ENCODE measurements at places on chromosomes 12 and 14. TPM values are rescaled to one million over a fixed set of nuclear protein-coding genes. Genes with fewer than 3 reads are reported as not detected.

- DNase-seq: no peak
Measured at GRCh38 chr12:58434726-58435125, 485.6 kb downstream of the LRIG3 start.

GRCh38 chr12:131027264-131027663, 73.6 kb downstream of the ADGRD1 start:
- no peak for DNase-seq

- DNase-seq: no peak
Measured at GRCh38 chr12:65082406-65082805, 38.7 kb downstream of the WIF1 start.

DNA sequence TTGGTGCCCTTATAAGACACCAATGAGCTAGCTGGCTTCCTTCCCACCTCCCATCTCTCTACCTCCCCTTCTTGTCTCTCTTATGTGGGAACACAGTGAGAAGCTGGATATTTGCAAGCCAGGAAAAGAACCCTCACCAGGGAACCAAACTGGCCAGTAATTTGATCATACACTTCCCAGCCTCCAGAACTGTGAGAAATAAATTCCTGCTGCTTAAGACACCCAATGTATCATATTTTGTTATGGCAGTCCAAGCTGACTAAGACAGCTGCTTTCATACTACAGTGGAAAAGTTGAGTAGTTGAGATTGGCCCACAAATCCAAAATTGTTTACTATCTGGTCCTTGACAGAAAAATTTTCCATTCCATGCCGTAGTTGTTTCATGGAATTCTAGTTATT, 269.0 kb downstream of the KCNH5 start:
- DNase-seq: no peak

GRCh38 chr12:116060764-116061163, 216.7 kb downstream of the MED13L start:
- DNase-seq: no peak

DNA sequence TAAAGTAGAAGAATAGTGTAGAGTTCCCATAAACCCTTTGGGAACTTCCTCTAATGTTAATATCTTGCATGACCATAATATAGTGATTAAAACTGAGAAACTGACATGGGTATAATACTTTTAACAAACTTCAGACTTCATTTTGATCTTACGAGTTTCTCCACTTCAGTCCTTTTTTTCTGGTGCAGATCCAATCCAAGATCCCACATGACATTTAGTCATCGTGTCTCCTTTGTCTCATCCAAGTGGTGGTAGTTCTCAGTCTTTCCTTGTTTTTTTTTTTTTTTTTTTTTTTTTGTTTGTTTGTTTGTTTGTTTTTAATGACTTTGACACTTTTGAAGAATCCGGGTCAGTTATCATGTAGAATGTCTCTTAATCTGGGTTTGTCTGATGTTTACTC, 179.2 kb downstream of the CACNA1C start:
- DNase-seq: no peak

GRCh38 chr12:59389968-59390576, 205.8 kb upstream of the SLC16A7 start:
- DNase-seq: no peak

DNA sequence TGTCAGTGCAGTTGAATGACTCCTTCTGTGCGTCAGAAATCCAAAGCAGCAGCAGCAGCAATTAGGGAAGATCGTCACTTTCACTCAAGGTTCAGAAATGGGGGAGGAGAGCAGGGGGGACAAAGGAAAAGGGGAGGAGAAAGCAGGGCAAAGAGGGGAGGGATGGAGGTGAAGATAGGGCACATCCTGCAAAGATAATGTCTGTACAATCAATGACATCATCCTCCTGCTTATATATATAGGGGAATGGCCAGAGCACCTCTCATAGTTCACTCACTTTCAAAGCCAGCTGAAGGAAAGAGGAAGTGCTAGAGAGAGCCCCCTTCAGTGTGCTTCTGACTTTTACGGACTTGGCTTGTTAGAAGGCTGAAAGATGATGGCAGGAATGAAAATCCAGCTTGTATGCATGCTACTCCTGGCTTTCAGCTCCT, at the start of gene NTS:
Gene NTS (plus strand): TSS at position 265 of the 431 bp plus-strand sequence. CDS start 109 bp downstream, at position 374.
- no peak for DNase-seq

GRCh38 chr14:77529213-77529612, 30.6 kb upstream of the ISM2 start:
- no peak for DNase-seq

- no peak for DNase-seq
Measured at GRCh38 chr12:31485571-31485970, 105.4 kb downstream of the DENND5B start.

DNA sequence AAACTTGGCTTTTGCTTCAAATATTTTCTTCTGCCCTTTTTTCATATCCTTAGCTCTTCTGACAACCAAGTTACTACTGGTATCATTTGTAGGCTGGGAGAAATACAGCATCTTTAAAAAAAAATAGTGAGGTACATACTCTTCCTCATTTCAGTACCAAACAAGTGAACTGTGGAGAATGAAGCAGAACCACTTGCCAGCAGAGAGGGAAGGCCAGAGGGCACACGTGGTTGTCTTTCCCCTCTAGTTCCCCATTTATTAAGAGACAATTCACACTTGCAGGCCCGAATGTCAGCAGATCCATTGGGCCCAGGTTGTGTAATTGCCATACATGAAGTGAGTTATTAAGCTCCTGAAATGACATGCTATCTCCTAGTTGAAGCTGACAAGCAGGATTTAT, 3.2 kb downstream of the SUSD6 start:
- no peak for DNase-seq

DNA sequence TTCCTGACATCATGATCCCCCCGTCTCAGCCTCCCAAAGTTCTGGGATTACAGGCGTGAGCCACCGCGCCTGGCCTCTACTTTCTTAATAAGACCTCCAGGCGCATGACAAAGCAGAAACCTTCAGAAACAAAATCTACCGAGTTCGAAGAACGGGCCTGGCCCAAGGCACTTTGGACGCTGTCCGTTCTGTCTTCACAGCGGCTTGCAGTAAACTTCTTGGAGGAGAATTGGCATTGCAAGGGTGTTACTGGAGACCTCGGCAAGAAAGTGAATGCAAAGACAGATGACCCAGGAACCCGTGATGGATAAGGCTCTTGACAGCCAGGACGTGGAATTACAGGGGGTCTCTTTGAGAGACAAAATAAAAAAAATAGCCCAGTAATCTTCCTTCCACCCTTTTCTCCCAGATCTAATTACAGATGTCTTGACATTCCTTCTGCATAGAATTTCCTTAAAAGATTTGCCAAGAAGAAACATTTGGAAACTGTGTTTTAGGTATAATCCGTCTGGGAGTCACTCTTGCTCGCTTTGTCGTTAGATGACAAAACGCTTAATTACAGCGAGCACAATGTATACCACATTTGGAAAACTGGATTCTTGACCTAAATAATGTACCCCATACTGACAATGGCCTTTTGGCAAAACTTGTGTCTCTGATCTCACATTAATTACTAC, 83.2 kb upstream of the TBX3 start:
- peak; percentile 48 for DNase-seq

- peak; percentile 61 for DNase-seq
Measured at GRCh38 chr12:5554711-5555110, 122.8 kb downstream of the NTF3 start.

GRCh38 chr14:81023095-81023710, 67.8 kb downstream of the TSHR start:
- no peak for DNase-seq

- DNase-seq: no peak
Measured at GRCh38 chr14:101123618-101124510, 220.3 kb upstream of the RTL1 start.

- DNase-seq: no peak
Measured at GRCh38 chr12:75863533-75863932, 168.0 kb downstream of the PHLDA1 start.

GRCh38 chr12:5585178-5585577, 153.3 kb downstream of the NTF3 start:
- no peak for DNase-seq

- no peak for DNase-seq
Measured at GRCh38 chr12:97910559-97910958, 448.0 kb downstream of the RMST start.

DNA sequence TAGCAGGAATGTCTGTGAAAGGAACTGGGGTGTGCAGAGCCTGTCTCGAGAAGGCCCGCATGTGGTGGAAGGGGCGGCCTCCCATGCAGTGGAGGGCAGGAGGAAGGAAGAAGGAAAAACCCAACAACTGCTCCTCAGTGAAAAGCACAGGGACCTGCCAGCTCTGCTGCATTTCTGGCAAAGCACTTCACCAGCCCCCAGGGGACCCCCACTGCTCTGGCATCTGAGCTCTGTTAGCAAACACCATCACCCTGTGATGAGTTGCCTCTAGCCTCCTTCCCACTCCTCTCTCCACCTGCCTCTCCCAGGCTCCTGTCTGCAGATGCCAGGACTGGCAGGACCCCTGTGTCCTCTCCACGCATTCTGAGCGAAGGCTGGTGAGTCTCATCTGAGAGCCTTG, 69.0 kb upstream of the DDX11 start:
- no peak for DNase-seq

DNA sequence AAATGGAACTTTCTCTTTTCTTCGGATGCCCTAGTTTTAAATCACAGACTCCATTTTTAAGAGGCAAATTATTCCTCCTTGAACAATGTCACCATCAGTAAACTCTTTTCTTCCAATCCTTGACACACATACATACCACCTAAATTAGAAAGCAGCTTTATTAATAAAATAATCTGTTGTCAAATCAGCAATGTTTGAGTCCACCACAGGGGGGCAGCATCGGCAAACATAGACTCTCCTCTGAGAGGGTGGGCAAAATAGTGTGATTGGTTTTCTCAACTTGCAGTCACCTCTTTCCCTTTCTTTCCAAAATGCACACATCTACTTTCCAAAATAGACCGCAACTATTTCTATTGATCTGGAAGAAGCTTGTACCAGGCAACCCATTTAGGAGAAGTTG, 438.4 kb upstream of the OR4E1 start:
- no peak for DNase-seq

DNA sequence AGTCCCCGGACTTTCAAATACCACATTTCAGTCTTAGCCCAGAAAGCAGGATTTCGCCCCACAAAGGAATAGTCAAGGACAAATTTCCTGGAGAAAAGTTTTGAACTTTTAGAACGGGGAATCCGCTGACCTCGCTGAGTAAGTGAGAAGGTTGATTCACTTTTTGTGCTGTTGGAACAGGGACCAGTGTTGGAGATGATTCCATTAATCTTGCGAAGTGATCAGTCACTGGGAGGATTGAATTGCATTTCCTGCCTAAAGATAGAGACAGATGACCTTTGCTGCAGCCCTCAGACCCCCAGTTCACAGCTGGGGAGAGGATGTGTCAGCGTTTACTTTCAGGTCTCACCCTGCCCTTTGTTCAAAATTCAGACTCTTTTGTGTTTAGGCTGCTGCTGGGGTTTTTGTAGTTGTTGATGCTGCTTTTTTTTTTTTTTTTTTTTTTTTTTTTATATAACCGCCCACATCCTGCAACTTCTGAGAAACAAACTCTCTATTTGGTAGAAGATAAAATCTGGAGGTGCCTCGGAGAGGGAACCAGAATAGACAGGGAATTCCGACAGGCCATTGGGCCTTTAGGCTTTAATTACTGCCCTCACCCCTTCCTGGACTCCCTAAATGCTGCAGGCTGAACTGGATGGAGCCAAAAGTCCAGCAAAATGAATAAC, 9.8 kb upstream of the KDM2B start:
- no peak for DNase-seq

DNA sequence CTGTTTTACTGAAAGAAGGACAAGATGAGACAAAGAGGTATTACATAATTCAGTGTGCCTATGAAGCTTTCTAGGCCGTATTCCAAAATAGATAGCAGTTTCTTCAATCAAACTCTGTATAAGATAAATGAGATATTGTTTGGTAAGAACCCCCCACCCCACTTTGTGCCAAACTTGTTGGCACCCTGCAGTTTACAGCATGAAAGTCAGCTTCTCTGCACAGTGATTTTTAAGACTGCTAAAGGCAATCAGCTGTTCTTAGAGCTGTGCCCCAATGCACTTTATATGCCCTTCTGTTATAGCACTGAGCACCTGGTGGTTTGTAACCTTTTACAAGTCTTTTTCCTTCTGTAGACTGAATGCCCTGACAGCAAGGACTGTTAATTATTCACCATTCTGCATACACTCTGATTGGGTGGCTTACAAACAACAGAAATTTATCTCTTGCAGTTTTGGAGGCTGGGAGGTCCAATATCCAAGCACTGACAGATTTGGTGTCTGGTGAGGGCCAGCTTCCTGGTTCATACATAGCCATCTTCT, 76.7 kb downstream of the ANO4 start:
- DNase-seq: no peak

DNA sequence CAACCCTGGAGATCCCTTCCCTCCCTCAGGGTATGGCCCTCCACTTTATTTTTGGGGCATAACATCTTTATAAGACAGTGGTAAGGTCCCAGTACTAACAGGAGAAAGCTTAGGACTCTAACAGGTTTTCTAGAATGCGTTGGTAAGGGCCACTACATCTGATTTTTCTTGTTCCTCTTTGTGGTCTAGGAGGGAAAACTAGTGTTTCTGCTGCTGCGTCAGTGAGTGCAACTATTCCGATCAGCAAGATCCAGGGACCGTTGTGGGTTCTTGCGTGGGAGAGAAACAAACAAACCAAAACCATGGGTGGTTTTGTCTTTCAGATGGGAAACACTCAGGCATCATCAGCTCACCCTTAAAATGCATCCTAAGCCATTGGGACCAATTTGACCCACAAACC, 123.6 kb upstream of the SLC16A7 start:
- DNase-seq: no peak

DNA sequence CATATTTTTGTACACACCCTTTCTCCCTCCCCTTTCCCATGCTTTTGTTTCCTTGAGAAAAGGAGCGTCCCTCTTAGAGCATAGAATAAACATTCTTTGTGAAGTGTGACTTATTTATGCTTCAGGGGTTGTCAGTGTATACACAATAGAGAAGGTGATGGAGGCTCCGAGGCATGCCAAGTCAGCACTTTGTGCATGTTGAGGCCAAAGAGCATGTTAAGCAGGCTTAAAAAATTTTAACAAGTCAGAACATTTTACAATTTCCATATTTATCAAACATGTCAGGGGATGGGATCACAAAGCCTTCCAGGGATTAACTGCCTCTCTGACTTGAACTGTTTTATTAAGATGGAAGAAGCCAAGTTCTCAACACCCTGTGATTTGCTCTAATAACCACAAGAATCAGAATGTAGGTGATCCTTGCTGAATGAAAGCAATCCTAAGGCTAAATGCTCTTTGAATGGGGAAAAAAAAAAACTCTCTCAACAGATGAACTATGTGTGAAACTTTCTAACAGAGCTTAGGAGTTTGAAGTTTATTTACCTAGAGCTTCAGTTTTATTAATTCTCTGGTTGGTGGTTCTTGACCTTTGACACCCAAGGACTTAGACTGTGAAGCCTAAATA, 223.1 kb downstream of the RAD51B start:
- peak; percentile 15 for DNase-seq

Gene XPOT
- total RNA-seq: 48.0 TPM

Gene SOAT2
- total RNA-seq: not detected

Gene OR6J1
- total RNA-seq: not detected

Gene REP15
- 0.79 TPM for total RNA-seq

Gene NRIP2
- total RNA-seq: 0.79 TPM

Gene SMCO3
- total RNA-seq: 0.39 TPM

Gene SLC35F4
- total RNA-seq: 0.10 TPM

Gene TMEM63C
- 0.89 TPM for total RNA-seq

Gene OAS3
- 7.6 TPM for total RNA-seq

Gene PARPBP
- 10.2 TPM for total RNA-seq

Gene SERPINA9
- 3.3 TPM for total RNA-seq
